ENCODE measurements at places on chromosomes 3 and 15. TPM values are rescaled to one million over a fixed set of nuclear protein-coding genes. Genes with fewer than 3 reads are reported as not detected.

DNA sequence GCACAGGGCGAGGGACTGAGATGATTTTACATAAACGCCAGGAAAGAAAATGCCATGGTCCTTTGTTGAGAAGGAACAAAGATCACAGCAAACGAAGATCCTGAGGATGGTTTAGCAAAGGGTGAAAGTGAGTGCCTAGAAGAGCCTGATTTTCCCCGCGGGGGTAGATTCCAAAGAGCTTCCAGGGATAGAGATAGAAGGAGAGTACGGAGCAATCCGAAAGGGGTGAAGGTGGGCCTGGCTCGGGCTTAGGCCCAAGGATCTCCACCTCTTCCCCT is 977 bp downstream of the CDC25A start:
- DNase-seq: peak; percentile 7

DNA sequence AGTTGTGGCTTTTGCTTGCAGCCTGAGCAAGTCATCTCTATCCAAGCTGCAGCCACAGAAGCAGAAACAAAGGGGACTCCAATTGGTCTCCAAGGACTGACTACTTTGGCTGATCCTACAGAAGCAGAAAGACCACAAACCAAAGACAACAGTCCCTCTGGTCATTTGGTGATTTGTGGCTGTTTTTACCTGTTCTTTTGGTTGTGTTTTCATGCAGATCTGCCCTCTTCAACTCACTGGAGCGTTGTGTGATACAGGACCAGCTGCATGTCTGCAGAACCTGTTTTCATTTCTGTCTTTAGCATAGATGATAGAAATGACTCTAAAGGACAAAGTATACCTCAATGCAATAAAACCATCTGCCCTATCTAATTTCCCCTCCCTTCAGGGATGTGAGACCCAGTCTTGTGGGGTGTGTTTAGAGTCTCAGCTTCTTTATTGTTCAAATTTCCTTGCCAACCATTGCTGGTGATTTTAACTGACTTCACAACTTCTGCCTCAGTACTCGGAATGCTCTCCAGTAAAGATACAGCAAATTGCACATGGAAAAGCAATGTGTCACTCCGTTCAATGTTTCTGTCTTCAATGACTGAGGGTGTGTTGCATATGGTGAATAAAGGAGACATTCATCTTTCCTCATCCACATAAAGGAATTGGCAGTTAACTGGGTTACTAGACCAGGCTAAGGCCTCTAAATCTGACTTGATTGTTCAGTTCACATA is 48.9 kb upstream of the SLC7A14 start:
- DNase-seq: no peak

HCLS1 gene
- total RNA-seq: 1.1 TPM

- DNase-seq: no peak
These were observed 534.9 kb upstream of the ARRDC4 start for GRCh38 chr15:97425596-97425995.

DNA sequence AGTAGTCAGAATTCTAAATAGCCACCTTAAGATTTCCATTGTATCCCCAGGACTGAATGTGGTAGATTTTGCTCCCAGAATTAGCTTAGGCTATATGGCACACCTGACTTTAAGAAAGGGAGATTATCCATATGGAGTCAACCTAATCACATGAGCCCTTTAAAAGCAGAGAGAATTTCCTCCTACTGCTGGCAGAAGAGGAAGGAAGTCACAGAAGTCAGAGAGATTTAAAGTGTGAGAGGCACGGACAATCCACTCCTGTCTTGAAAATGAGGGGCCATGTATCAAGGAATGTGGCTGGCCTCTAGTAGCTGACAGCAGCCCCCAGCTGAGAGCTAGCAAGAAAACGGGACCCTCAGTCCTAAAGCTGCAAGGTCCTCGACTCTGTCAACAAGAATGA is 26.8 kb downstream of the LRRC31 start:
- no peak for DNase-seq

- peak; percentile 76 for DNase-seq
These were observed 86.0 kb upstream of the LPP start for GRCh38 chr3:188067932-188068331.

All from HFFc6 (cell line).